H9 (cell line): ENCODE measurements at places on chromosomes 7 and 10. TPM values are rescaled to one million over a fixed set of nuclear protein-coding genes. Genes with fewer than 3 reads are reported as not detected.

DNA sequence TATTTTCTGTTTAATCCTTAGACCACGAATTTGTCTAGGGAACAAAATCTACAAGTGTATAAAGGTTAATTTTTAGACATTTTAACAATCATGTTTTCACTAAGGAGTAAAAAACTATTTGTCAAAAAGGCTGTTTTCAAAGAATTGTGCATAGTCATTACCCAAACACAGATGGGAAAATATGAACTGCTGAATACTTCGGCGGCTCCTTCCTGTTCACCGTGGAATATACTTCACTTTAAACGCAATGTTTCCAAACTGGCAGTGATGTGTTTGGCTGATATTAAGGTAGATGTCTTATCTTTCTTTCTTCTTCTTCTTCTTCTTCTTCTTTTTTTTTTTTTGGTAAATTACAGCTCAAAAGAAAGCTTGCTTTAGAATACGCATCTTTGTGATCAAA lies 41.4 kb downstream of the JCAD start:
- DNase-seq: no peak

- DNase-seq: no peak
Measured at GRCh38 chr7:226281-226895, 34.0 kb downstream of the FAM20C start.

DNA sequence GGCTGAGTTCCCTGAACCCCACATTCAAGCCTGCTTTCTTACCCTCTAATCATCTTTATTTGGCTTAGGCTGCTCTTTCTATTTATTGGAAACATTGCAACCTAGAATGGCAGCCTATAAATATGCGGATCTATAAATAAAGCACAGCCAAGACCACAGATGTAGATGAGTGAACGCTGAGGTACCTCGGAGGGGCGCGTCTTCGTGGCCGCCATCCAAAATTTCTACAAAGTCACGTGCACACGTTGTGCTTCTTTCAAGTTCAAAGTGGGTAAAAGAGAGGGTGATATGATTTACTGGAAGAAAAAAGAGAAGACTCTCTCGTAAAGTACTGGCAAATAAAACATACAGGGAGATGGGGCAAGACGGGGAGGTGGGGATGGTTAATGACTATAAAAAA lies 132.6 kb upstream of the RSU1 start:
- no peak for DNase-seq

DNA sequence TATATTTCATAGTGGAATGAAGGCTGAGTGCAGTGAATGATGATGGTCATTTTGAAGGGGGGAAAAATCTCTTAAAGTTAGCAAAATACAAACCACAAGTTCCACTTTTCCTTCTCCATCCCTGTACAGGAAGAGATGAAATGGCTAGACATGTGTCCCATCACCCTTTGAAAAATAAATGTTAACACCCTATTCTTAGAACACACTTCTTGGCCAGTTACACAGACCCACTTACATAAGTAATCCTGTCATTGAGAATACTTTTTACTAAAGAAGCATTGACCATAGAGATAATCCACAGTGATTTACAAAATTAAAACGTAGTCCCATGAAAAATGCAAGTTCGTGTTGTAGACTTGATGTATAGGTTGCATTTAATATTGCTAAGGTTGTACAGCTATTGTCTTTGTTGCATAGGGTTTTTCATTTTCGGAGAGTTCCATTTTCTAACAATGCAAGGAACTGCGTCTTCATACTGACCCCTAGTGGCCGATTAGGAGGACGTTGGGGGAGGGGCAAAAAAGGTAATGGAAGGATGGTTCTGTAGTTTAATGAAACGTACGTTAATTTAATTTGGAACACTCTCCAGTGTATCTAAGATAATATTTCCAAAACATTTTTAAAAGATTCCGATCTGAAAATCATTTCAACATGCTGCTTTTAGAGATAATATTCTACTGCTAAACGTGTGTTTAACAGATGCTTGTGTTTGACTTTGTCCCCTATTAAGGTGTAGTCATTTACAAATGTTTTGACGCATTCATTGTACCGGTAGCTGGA lies 60.9 kb downstream of the ARMC3 start:
- no peak for DNase-seq

DNA sequence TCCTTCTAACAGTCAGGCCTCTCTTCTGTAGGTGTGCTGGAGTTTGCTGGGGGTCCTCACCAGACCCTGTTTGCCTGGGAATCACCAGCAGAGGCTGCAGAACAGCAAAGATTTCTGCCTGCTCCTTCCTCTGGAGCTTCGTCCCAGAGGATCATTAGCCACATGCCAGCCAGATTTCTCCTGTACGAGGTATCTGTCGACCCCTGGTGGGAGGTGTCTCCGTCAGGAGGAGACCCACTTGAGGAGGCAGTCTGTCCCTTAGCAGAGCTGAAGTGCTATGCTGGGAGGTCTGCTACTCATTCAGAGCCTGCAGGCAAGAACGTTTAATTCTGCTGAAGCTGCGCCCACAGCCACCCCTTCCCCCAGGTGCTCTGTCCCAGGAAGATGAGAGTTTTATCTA lies 611.1 kb upstream of the COBL start:
- DNase-seq: peak; percentile 43

GRCh38 chr10:132881186-132881920 lies 61.0 kb downstream of the CFAP46 start:
- DNase-seq: no peak

- DNase-seq: no peak
Measured at GRCh38 chr7:42692621-42693020, 219.2 kb downstream of the C7orf25 start.

DNA sequence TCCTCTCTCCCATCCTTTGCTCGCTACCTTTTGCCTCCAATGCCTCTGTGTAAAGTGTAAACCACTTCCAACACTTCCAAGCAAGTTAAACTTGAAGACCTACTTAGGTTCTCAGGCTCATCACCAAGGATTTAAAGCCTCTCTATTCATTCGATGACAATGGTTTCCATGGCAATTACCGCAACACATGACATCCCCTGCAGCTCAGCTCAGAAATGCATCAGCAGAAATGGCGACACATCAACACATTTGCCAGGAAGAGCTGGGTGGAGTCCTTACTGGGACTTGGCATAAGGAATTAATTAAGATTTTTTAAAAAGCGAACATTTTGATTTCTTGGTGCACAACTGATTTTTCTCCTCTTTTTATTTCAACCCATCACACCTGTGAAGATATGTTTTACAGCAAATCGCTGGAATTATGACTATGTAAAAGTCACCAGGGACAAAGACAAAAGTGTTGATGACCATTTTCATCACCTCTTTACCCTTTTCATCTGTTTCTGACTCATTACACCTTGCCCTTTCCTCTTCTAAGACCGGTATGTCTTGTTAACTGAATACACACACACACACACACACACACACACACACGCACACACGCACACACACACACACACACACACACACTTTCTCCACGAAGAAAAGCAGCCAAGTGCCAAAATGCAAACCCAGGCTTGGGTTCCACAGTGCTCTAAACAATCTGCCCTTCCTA lies 453.4 kb upstream of the CELF2 start:
- DNase-seq: no peak

DNA sequence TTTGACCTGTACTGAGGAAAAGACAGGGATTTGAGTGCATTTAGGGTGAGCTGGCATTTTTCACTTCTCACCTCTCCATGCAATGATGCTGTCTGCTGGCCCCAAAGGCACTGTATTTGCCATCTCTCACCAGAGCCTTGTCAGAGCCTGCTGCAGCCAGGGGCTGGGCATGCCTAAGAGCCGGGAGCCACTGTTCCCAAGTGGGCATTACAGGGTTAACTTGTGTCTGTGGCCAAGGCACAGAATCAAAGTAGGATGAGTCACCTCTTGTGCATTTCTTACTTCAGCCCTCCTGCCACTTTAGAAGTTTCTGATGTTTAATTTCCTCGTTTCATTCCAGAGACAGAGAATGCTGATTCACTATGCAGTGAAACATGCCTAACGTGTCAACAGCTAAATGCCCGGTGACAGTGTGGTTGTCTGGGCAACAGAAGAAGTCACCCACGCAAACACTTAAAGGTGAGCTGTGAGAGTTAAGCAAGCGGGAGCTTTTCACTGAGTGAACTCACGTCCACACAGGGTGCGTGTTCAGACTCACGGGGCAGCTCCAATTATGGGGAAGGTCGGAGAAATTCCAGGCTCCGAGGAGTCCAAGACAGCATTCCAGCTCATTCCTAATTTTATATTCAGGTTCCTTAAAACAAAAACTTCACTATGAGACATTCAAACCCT lies 57.1 kb upstream of the IGFBP3 start:
- peak; percentile 57 for DNase-seq

GRCh38 chr10:105359708-105360107 lies 718.6 kb downstream of the SORCS3 start:
- DNase-seq: no peak

- no peak for DNase-seq
Measured at GRCh38 chr7:143892527-143893300, 9.3 kb downstream of the TCAF1 start.

GRCh38 chr10:61097026-61097425 lies 153.0 kb upstream of the RHOBTB1 start:
- no peak for DNase-seq

- no peak for DNase-seq
Measured at GRCh38 chr10:95431900-95432342, 129.2 kb downstream of the SORBS1 start.

- no peak for DNase-seq
Measured at GRCh38 chr7:40301486-40302068, 166.8 kb downstream of the SUGCT start.

- DNase-seq: no peak
Measured at GRCh38 chr7:26461518-26461917, 169.9 kb downstream of the SNX10 start.

DNA sequence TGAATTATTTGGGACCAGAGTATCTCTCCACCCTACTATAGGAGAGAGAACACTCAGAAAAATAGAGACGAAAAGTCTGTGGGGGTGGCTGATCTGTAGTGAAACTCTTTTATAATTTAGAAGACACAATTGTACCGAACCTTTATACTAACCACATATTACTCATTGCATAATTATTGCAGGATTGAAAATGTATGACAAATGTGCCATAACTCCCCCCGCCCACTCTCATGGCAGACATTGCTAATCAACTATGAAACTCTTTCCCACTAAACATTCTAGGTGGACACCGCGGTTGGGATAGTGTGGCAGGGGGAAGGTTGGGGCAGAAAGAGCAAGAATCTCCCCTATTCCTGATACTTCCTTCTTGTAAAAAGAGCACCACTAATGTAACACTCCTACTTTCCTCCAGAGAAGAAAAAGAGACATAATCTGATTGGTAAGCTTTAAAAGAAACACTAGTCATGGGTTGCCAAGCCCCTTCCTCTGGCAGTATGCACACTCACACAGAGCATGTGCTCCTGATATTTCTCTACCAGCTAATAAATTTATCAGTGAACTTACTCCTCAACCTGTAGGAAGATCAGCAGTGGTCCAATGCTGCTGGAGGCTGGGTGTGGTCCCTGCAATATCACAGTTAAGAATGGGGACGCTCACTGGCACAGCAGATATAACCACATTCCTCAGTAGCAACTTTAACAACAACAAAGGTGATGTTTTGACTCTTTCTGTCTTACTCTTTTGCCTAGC lies 18.7 kb upstream of the ARID5B start:
- no peak for DNase-seq

DNA sequence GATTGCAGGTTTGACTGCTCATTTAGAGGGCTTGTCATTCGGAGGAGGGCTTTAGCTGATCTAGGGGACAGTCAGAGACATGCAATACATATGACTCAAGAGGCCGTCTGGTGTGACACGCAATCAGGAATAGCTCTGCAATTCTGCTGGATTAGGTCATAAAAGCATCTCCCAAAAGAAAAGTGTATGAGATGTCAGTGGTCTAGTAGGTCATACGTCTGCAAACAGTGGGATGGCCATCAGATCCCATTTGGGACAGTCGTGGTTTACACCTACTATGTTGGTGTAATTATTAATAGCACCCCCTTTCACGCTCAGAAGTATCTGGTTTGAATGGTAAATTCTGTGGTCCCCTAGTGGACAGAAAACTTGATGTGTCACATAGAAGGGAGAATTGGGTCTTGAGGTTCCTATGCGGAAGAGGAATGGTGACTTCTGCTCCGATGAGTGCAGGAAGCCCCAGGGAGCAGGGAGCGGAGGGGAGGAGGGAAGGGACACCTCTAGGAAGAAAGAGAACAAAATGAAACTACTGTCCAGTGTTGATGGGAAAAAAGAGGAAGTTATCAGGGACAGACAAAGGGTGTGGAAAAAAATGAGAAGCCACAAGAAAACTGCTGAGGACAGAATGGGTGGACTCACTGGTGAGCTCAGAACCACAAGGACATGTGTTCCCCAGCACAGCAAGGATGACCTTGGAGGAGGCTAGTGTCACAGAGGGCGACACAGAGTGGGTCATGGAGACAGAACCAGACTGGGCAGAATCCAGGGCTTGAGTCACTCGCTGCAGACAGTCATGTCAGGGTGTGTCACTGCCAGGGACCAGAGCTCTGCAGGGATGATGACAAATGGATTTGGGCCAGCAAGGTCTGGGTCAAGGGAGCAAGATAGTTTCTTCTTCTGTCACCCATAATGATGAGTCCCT lies 59.9 kb downstream of the MAP3K8 start:
- DNase-seq: no peak

GRCh38 chr7:23044581-23044980 lies 30.7 kb upstream of the HYCC1 start:
- DNase-seq: no peak

DNA sequence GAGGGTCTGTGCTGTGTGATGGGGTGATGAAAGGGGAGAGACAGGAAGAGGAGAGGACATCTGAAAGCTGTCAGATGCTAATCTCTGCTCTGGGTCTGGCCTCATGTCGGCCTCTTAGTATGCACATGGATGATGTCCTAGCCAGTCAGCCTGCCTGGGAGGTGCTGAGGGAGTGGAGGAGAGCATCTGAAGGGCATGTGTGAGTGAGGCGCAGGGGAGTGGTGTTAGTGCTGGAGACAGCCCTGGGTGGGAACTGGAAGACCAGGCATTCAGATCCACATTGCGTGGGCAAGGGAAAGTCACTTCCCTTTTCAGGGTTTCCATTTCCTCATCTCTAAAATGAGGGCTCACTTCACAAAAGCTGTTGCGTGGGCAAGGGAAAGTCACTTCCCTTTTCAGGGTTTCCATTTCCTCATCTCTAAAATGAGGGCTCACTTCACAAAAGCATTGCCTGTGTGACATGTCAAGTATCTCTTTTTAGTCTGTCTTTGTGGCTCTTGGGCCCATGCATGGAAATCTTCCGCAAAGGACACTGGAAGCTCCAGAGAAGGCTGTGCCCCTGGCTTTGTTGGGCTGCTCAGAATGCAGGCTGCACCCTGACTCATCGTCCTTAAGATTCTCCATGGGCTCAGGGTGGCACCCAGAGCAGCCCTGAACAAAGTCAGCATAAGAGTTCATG lies 10.0 kb downstream of the SFTPD start:
- DNase-seq: peak; percentile 8

GRCh38 chr7:123616223-123616622 lies 14.6 kb downstream of the ASB15 start:
- DNase-seq: no peak

The TUBB8 gene
- 0.22 and 0.57 TPM in 2 replicates for total RNA-seq

The IL15RA gene
- 0.18 and 0.31 TPM in 2 replicates for total RNA-seq

The CRHR2 gene
- 0.07 and 0.13 TPM in 2 replicates for total RNA-seq

The SUN3 gene
- not detected in 2 replicates for total RNA-seq

The CHAT gene
- total RNA-seq: not detected in 2 replicates

The SAMD8 gene
- total RNA-seq: 16.7 and 18.8 TPM in 2 replicates

The LAMB4 gene
- not detected in 2 replicates for total RNA-seq

The RAB11FIP2 gene
- 15.0 and 18.4 TPM in 2 replicates for total RNA-seq

The SCIN gene
- total RNA-seq: 0.44 and 0.50 TPM in 2 replicates

The CTNNA3 gene
- 2.3 and 3.3 TPM in 2 replicates for total RNA-seq
